Effector CD4-positive, alpha-beta T cell (primary cell): ENCODE measurements at places on chromosomes 13 and 19.

DNA sequence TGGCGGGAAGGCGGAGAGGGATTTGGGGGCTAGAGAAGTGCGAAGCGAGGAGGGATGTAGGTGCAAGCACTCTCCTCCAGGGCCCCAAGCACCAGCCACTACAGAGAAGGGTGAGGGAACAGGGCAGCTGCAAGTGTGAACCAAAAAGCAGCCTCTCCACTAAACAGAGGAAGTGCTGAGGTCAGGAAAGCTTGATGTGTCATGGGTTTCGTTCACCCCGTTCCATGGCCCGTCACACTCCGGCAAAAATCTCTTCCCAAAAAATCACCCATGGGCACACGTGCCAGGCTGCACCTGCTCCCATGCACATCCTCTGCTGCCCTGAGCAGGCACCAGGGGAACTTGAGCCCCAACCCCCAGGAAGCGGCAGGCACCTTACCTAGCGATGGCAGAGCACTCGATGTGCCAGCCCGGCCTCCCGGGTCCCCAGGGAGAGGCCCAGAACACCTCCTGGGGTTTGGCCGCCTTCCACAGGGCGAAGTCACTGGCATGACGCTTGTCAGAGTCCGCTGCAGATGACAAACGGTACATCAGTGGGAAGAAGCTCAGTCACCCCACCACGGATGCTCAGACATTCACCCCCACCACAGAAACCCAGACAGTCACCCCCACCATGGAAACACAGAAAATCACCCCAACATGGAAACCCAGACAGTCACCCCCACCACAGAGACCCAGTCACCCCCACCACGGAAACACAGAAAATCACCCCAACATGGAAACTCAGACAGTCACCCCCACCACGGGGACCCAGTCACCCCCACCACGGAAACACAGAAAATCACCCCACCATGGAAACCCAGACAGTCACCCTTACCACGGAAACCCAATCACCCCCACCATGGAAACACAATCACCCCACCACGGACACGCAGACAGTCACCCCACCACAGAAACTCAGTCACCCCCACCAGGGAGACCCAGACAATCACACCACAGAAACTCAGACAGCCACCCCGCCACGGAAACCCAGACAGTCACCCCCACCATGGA is 29.0 kb downstream of the CARS2 start:
- no peak for DNase-seq

GRCh38 chr13:113047587-113047986 is 58.0 kb upstream of the F7 start:
- no peak for DNase-seq

GRCh38 chr19:39917561-39918182 is 16.8 kb downstream of the FCGBP start:
- no peak for DNase-seq

- no peak for DNase-seq
These were observed 6.0 kb upstream of the NEK3 start for GRCh38 chr13:52165411-52165810.

- no peak for DNase-seq
These were observed 17.6 kb downstream of the ACOD1 start for GRCh38 chr13:76965759-76966421.

- no peak for DNase-seq
These were observed 14.6 kb downstream of the YIPF2 start for GRCh38 chr19:10913716-10914340.

- no peak for DNase-seq
These were observed 650.8 kb upstream of the GPC6 start for GRCh38 chr13:92575777-92576176.

- no peak for DNase-seq
These were observed 20.7 kb downstream of the RFC3 start for GRCh38 chr13:33838647-33839046.

DNA sequence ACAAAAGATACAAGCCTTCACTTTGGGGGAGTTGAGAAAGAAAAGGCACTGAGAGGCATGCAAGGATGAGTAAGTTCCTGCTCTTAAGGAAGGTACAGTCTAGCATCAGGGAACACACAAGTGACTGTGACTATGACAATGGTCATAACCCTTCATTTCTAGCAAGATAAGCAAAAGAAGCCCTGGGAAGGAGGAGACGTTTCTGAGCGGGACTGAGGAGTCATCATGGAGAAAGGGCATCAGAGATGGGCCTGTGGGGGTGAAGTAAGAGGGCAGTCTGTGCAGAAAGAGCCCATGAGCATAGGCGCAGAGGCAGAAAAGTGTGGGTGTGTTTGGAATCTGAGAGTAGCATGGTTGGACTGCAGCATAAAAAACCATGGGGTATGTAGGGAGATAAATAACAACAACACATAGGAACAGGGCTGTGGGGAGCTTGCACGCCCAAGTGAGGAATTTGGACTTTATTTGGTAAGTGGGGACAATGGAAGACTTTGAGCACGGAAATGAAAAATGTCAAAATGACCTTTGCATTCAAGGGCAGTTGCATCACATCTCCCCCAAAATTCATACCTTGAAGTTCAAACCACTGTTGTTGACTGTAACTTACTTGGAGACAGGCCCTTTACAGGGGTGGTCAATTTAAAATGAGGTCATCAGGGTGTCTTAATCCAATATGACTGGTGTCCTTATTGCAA is 86.7 kb downstream of the MBNL2 start:
- no peak for DNase-seq

- DNase-seq, result no peak
These were observed 2.0 kb upstream of the TSHZ3 start for GRCh38 chr19:31351056-31351854.
